ENCODE measurements at places on chromosomes 1 and 21. TPM values are rescaled to one million over a fixed set of nuclear protein-coding genes. Genes with fewer than 3 reads are reported as not detected.
A peak's percentile ranks its signal among the peaks of the same experiment; 100 is the strongest.

DNA sequence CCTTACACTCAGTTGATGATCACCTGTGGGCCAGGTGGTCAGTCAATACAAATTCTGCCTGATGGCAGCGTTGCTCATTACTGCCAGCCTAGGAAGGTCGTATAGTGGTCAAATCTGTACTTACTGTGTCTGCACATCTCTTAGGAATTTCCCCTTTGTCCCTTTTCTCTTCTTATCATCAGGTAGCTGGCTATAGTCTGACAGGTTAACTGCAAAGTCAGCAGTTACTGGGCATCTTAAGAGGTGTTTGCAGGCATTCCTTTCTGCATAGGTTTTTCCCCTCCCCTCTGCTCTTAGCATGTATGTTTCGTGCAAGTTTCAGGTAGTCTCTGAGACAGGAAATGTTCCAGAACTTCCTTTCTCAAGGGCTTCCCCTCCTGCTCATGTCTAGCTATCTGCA, 298.7 kb downstream of the LRRIQ3 start:
- no peak for DNase-seq

Gene NHLH2
- total RNA-seq = 0.05 TPM

GRCh38 chr1:231091831-231092301, 51.8 kb upstream of the FAM89A start:
- DNase-seq = peak; percentile 25

Gene EPHB2
- 2.6 TPM for total RNA-seq

Gene MTARC2
- 1.6 TPM for total RNA-seq
